ENCODE measurements at places on chromosomes 1 and 21.
A peak's percentile ranks its signal among the peaks of the same experiment; 100 is the strongest.

DNA sequence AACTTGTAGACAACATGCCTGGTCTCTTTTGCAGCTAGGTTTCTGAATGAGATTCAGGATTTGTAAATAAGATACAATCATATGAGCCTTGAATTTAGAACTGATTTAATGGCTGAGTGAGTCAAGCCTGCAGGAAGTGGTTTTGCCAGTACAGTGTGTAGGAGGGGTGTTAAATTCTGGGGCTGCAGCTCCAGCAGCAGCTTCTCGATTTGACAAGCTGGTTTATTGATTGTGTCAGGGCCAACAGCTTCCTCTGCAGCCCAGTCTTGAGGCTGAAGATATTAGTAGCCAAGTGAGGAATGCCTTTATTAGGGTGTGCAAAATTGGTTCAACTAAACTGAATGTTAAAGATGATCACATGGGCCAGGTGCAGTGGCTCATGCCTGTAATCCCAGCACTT lies 11.5 kb upstream of the PLA2G5 start:
- DNase-seq: no peak

- DNase-seq: no peak
Measured at GRCh38 chr1:33338440-33339211, 17.7 kb upstream of the A3GALT2 start.

GRCh38 chr1:153510984-153511410 lies 24.8 kb downstream of the S100A6 start:
- peak; percentile 92 for DNase-seq

GRCh38 chr1:165423136-165423535 lies 21.8 kb downstream of the RXRG start:
- no peak for DNase-seq

DNA sequence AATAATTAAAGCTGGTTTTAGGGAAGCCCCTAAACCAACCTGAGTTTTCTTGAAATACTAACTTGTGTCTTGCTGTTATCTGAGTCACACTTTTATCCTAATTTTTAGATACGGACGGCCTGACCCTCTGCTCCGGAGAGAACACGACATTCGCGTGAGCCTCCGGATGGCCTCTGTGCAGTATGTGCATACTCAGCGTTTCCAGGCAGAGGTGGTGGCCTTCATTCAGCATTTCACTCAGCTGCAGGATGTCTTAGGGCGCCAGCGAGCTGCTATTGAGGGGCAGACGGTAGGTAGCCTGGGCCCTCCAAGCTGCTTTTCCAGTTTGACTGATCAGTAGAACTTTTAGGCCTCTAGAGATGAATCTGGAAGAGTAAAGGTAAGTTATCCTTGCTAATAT lies 63.6 kb downstream of the VPS13D start:
- no peak for DNase-seq
